ENCODE measurements at places on chromosomes 1 and 21.

DNA sequence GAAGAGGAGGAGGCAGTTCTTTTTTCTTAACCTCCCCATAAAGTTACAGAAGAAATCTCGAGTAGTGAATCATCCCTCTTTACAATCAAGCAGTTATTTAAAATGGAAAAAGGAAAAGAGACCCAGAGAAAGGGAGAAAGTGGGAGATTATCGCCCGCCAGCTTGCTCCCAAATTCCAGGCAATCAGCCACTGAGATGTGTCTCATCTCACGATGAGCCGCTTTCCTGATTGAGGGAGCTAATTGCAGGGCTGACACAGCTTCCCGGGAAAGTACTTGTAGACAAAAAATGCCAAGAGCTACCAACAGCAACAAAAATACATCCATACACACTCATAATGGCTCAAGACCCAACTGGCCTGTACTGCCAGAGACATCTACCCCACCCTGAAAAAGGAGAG, 191.6 kb upstream of the ZC3H12A start:
- no peak for DNase-seq

- peak; percentile 23 for DNase-seq
Measured at GRCh38 chr1:41528726-41529605, 44.5 kb upstream of the EDN2 start.

GRCh38 chr1:205249651-205250050, 21.9 kb downstream of the TMCC2 start:
- no peak for DNase-seq

GRCh38 chr1:231731268-231731667, 104.7 kb downstream of the DISC1 start:
- no peak for DNase-seq

DNA sequence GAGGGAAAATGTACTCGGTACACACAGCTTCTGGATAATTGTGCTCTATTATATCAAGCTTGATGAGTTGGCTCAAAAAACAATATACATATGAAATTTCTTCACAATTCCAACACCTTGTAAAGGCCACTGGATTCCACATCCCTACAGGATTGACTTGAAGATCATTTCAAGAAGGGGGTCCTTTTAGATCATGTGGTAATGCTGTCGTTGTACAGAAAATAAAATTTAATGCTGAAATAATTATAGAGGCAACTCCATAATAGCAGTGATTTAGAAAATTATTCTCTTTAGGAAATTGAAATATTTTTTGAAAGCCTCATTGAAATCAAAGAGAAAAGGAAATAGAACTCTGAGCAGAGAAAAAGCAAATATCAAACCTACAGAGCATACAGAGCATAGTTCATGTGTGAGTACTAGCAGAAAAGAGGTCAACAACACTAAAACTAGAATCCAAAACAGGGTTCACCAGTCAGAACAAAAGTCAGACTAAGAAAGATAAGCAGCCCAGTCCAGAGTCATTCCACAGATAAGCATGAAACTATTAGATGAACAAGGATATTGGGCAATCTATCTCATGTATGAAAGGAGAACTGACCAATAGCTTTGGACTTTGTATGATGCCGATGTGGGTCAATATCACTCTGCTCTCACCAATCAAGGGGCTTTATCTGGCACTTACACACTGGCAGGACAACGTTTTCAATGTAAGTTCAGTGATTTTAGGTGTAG, 79.5 kb upstream of the PALMD start:
- DNase-seq: no peak

DNA sequence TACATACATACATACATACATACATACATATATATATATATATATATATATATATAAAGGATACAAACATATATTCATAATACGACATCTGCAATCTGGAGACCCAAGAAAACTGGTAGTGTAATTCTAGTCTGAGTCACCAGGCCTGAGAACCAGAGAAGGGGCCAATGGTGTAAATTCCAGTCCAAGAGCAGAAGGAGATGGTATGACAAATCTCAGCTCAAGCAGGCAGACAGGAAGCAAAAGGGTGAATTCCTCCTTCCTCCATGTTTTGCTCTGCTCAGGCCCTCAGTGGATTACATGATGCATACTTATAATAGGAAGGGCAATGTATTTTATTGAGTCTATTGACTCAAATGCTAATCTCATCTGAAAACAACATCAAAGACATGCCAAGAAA, 1060.4 kb upstream of the TMPRSS15 start:
- DNase-seq: no peak

GRCh38 chr1:68442822-68443556, 6.8 kb downstream of the RPE65 start:
- no peak for DNase-seq

GRCh38 chr21:32702702-32703101, 25.1 kb downstream of the SYNJ1 start:
- no peak for DNase-seq

- no peak for DNase-seq
Measured at GRCh38 chr1:53303726-53304515, 23.9 kb downstream of the LRP8 start.

DNA sequence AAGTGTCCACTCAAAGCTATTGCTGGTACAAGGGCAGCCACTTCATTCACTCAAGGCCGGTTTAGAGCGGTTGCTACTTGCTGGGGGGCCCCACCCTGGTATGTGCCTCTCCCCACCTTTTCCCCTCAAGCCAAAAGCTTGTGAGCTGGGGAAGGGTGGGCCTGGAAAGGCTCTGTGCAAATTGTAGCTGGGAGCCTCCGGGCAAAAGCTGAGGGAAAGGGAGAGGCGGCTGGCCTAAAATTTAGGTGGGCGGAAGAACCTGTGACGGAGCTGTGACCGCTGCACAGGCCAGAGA, 306 bp upstream of the SH3D21 start:
- no peak for DNase-seq

DNA sequence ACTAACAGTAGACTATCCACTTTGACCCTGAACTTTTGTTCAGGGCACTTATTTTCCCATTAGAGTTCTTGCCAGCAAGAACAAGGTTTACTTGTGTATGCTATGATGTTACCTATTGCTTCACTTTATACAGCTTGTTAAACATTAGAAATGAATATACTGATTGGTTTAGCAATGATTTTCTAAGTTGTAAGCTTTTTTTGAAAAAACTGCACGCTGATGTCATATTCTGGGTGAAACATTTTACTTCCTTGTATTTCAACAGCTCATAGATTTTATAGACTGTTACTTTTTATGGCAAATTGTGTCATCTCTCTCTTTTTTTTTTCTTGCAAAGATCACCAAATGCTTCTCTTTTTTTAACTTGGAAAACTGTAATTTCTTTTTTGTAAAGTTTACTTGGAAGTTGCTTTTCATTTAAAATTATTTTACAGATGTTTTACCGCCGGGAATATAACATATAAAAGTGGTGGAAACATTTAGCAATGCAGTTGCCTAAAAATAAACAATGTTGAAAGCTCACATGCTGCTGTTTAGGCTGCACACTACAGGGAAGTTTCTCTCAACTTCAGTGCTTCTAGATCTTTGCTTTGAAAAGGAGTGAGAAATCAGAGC, 215.3 kb upstream of the NFIA start:
- no peak for DNase-seq

- DNase-seq: no peak
Measured at GRCh38 chr1:52153010-52153409, 11.1 kb downstream of the ZFYVE9 start.

DNA sequence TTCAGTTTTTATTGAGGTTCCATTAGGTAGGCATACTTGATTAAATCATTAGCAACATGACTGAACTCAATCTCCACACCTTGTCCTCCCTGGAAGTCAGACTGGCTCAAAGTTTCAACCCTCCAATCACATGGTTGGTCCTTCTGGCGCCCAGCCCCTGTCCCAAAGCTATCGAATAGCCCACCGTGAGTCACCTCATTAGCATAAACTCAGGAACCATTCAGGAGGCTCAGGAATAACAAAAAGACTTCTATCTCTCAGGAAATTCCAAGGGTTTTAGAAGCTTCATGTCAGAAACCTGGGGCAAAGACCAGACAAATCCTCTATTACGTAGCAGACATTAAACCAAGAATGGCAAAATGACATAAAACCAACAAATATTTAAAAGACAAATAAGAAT, 78.6 kb downstream of the RGS2 start:
- no peak for DNase-seq

- DNase-seq: no peak
Measured at GRCh38 chr1:11823366-11824137, 17.6 kb downstream of the CLCN6 start.

DNA sequence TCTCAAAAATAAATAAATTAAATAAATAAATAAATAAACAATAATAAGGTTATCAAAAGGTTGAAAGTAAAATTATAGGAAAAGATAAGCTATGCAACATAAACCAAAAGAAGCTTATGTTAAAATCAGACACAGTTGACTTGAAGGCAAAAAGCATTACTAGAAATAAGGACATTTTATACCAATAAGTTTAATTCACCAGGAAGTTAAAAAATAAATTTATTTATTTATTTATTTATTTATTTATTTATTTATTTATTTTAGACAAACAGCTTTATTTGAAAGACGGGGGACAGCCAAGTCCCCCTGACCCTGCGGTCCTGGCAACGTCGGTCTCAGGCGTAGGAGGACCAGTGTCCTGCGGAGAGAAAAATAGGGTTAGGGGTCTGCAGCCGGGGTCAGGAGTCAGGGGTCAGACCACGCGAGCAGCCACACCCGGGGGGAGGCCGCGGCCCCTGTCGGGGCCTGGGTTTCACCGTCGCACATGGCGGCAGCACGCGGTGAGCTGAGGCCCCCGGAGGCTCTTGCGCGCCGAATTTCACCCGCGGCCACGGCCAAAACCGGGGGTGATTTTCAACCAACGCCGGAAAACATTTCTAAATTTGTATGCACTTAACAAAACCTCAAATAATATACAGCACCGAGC, 8.4 kb upstream of the DEDD start:
- DNase-seq: no peak

DNA sequence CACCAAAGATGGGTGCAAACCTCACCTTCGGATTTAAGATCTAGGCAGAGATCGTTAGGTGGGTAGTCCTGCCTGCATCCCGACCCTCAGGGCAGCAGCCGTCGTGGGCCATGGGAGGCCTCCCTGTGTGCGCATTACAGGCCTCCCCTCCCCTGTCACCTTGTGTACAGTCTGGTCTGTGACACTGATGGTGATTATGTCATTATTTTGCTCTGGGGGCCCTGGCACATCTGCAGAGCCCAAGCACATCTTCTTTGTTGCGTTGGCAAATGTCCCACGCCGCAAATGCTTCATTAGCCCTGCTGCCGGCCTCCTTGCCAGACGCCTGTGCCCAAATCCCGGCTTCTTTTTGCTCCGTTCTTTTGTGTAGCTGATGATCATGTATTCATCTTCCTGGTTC, 31.7 kb downstream of the PROX1 start:
- no peak for DNase-seq

DNA sequence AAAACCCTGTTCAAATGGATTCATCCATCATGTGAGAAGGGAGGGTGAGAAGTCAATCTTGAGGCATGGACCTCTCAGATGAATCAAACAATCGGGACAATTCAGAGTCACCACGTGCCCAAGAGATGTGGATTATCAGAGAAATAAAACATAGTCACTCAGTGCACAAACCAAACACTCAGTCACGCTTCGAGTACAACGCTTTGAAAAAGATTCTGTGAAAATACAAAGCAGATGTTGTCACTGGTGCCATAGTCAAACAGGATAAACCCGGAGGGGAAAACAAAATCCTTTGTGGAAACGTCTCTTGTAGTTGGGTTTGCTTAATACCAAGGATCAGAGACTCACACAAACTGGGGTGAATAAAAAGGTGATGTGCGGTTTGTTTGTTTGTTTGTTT, 188.4 kb downstream of the RRAGC start:
- no peak for DNase-seq

DNA sequence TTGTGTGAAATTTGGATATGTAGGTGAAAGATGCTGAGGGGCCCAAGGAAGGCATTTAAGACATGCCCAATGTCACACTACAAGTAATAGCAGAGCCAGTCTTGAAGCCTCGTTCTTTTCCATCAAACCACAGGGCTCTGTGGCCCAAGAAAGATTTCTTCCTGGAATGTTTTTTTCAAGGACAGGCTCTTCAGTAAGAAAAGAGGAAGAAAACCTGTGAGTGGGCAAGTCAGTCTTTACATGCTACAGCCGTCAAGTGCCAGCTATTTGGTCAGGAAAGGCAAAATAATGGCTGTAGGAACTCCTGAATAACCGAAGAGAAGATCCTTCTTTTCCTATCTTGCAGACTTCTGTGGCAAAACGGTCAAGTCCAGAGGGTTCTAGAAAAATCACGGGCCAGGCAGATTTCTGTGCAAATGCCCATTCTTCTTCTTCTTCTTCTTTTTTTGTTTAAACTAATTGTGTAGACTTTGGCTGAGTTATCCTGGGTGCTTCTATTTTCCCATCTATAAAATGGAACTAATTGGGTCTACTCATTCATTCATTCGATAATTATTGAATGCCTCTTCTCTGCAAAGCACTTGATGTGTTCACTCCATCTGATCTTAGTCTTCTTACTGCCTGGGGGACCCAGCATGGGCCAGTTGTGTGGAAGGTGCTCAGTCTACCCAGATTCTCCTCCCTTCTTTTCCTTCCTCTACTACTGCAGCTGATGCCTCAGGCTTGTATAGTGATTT, 1.9 kb upstream of the ID3 start:
- DNase-seq: no peak

- peak; percentile 22 for DNase-seq
Measured at GRCh38 chr1:228206582-228207351, 1.1 kb upstream of the OBSCN start.

DNA sequence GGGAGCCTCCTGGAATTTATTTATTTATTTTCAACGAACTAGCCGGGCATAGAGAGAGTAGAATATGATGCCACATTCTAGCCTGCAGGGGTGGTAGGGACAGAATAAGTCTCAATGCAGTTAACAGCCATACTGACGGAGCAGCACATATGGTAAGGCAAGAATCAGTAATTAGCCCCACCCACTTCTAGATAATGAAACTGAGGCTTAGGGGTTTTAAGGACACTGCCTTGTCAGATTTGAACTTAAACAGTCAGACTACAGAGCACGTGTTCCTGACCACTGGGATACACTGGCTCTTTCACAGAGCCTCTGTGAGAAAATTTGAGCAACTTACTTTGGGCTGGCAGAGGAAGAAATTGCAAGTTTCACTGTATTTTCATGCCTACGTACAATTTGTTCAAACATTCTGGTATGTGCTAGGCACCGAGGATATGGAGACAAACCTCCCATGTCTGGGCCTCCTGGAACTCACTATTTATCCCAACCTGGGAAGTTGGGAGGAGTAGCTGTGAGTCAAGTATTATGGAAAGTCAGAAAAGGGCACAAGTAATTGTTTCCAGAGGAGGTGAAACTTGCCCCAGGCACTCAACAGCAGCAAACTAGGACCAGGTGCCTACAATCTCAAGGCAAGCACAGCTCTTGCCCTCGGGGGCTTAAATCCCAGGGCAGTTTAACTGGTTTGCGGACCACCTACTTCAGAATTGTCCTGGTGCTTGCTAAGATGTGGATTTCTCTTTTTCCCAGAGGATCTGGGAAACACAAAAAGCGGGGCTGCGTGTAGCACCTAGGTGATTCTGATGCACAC, 1.6 kb upstream of the CLIC4 start:
- no peak for DNase-seq

- DNase-seq: no peak
Measured at GRCh38 chr1:30665216-30666010, 58.0 kb downstream of the MATN1 start.

Measured in activated T-cell treated with anti-CD3 and anti-CD28 coated beads, Interleukin-2, amount 50 U/mL, for 24 hours (primary cell).